ENCODE measurements at places on chromosomes 5 and 9. TPM values are rescaled to one million over a fixed set of nuclear protein-coding genes. Genes with fewer than 3 reads are reported as not detected.

DNA sequence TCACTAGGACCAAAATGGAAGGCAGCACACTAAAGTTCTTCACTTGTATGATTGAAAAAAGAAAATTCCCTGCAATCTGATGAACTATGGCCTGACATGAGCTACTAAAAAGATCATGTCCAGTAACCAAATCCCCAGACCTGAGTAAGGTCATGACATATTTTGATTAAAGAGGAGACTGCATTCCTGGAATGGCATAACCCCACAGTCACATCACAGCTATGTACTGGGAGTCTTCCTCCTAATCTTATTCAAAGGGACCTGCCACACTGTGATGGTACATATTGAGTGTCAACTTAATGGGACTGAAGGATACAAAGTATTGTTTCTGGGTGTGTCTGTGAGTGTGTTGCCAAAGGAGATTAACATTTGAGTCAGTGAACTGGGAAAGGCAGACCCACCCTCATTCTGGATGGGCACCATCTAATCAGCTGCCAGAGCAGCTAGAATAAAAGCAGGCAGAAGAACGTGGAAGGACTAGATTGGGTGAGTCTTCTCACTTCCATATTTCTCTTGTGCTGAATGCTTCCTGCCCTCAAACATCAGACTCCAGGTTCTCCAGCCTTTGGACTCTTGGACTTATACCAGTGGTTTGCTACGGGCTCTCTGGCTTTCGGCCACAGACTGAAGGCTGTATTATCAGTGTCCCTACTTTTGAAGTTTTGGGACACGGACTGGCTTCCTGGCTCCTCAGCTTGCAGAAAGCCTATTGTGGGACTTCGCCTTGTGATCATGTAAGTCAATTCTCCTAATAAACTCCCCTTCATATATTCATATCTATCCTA lies 345.0 kb downstream of the TMEM38B start:
- no peak for DNase-seq
- no peaks in the 10 kb centered on the region for H3K36me3 ChIP-seq
- no peak overlapping the region for H3K4me3 ChIP-seq
- no peaks in the 10 kb centered on the region for H3K27me3 ChIP-seq

DNA sequence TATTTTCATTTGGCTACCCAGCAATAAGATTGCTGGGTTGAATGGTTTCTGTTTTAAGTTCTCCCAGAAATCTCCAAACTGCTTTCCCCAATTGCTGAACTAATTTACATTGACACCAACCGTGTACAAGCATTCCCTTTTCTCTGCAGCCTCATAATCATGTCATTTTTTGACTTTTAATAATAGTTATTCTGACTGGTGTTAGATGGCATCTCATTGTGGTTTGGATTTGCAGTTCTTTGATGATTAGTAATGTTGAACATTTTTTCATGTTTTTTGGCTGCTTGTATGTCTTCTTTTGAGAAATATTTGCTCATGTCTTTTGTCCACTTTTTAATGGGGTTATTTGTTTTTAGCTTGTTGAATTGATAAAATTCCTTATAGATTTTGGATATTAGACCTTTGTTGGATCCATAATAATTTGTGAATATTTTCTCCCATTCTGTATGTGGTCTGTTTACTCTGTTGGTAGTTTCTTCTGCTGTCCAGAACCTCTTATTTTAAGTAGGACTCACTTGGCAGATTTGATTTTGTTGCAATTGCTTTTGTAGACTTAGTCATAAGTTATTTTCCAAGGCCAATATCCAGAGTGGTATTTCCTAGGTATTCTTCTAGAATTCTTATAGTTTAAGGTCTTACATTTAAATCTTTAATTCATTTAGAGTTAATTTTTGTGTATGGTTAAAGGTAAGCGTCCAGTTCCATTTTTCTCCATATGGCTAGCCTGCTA lies 793.7 kb downstream of the BRINP1 start:
- DNase-seq = no peak
- no peak overlapping the region for H3K4me3 ChIP-seq
- no peak overlapping the region for H3K27ac ChIP-seq
- no peaks in the 10 kb centered on the region for H3K4me1 ChIP-seq
- H3K36me3 ChIP-seq = no peaks in the 10 kb centered on the region

Gene LVRN
- not detected for total RNA-seq

GRCh38 chr5:80607832-80608231 lies 37.8 kb upstream of the ANKRD34B start:
- H3K36me3 ChIP-seq = peaks cover 10% of the 10 kb centered on the region
- peaks cover 5% of the 10 kb centered on the region for H3K4me1 ChIP-seq
- DNase-seq = no peak
- H3K27ac ChIP-seq = peak overlapping the region; percentile 44

- H3K4me3 ChIP-seq = no peak overlapping the region
- H3K27ac ChIP-seq = no peak overlapping the region
- no peaks in the 10 kb centered on the region for H3K4me1 ChIP-seq
These were observed 148.2 kb upstream of the PLPPR1 start for GRCh38 chr9:100880284-100880683.

Gene HMGCS1
- 82.4 TPM for total RNA-seq

DNA sequence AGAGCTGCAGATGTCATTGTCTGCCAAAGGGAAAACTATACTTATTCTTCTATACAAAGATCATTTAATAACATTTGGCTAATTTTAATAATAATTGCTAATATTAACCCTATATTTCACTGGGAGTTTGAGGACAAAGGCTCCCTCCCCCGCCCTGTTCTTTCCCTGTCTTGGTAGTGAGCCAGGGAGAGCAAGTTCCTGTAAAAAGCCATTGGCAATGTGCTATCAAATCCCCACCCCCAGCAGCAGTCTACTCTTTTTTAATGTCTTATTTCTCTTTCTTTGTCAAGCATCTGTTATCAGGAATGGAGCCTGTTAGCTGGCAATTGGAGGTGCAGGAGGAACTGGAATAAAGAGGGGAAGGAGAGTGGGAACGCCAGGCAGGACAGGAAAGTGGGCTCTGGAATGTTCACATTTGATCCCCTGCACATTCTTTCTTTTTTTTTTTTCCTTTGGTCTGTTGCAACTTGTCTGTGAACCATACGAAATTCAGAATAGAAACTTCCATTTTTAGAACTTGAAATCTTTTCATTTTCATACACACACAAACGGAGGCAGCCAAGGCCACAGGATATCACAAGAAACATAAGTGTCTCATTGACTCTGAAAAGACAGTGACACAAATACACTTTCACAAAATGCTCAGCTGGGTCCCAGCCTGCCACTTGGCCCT lies 664.8 kb upstream of the ZNF608 start:
- H3K27ac ChIP-seq = no peak overlapping the region
- H3K36me3 ChIP-seq = no peaks in the 10 kb centered on the region
- no peaks in the 10 kb centered on the region for H3K4me1 ChIP-seq
- DNase-seq = no peak
- no peak overlapping the region for H3K4me3 ChIP-seq

DNA sequence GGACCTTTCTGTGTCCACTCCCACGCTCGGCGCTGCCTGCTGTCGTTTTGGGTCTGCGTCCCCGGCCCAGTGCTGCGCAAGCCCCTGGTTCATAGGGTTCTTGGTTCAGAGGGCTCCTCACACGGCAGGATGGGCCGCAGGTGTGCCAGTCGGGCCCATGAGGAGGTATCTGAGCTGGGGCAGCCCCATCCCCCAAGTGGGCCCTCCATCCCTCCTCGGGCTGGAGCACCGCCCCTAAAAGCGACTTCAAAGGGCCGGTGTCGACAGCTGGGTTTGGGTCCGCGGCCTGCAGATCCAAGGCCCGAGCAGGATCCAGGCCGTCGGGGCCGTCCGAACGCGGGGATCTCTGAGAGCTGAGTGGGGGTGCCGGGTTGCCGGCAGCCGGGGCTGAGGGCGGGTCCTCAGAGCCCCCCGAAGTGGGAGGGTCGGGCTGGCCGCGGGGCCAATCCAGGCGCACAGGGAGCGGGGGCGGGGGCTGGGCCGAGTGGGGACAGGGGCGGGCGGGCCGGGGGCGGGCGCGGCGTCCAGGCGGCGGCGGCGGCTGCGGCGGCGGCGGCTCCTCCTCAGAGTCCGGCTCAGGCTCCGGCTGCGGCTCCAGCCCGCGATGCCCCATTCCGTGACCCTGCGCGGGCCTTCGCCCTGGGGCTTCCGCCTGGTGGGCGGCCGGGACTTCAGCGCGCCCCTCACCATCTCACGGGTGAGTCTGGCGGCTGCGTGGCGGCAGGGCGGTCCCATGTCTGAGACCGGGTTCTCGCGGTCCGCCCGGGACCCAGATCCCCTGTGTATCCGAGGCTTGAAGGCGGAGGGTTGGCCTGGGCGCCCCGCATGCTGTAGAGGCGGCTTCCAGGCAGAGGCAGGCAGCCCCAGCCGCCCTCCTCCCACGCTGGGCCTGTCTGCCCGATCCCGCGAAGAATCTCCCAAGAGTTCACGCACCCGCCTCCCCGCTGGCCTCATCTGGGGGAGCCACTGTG lies at the start of gene PDLIM4:
Gene PDLIM4 (plus strand): TSS at position 566 of the 971 bp plus-strand sequence. CDS start 39 bp downstream, at position 605.
- no peak within 1 kb of the TSS for H3K4me3 ChIP-seq
- no peaks in the 10 kb centered on the region for H3K36me3 ChIP-seq
- peaks cover 9% of the 10 kb centered on the region for H3K4me1 ChIP-seq
- no peak within 1 kb of the TSS for H3K27ac ChIP-seq
- DNase-seq = no peak

- no peak overlapping the region for H3K27ac ChIP-seq
- no peaks in the 10 kb centered on the region for H3K36me3 ChIP-seq
- H3K4me1 ChIP-seq = no peaks in the 10 kb centered on the region
- H3K4me3 ChIP-seq = no peak overlapping the region
These were observed 33.2 kb downstream of the MYO10 start for GRCh38 chr5:16902846-16903245.

Gene DND1
- 3.1 TPM for total RNA-seq

Gene FOXD4L6
- total RNA-seq = not detected
